ENCODE measurements at places on chromosomes 1 and 21.

DNA sequence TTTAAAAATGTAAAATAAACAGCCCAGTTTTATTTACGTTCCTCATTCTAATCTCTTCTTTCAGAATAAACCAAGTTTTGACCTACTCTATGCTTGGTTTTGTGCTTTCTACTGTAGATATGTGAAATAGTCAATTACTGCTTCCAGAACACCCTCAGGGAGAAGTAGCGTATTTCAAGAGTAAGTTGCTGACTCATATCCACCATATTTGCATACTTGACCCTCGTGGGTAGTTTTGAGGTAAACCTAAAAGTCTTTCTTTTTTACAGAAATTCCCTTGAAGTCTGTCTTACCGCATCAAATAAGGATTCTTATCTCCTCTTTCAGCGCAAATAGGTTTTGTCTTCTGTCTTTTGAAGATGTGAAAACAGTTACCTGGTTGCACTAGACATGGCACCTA lies 1.4 kb upstream of the OR2L3 start:
- no peak for DNase-seq

- DNase-seq: no peak
Observed at GRCh38 chr1:90957497-90957896, 64.3 kb downstream of the ZNF644 start.

DNA sequence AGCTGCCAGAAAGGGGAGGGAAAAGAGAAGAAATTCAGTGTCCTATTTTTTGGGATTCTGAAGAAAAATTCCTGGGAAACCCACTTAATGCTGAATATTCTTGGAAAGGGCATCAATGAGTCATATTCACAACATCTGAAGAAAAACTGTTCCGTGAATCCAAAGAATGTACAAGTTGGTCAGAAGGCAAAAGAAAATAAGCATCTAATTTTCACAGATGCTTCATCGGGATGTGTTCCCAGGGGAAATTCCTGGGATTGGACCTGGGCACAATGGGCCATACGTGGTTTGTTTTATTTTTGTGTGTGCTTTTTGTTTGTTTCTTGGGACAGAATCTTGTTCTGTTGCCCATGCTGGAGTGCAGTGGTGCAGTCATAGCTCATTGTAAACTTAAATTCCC lies 112.2 kb downstream of the MAP3K21 start:
- no peak for DNase-seq

- DNase-seq: peak; percentile 52
Observed at GRCh38 chr1:111275079-111275478, 15.6 kb upstream of the CHIA start.

GRCh38 chr1:25906644-25907300 lies 553 bp upstream of the STMN1 start:
- DNase-seq: peak; percentile 26

DNA sequence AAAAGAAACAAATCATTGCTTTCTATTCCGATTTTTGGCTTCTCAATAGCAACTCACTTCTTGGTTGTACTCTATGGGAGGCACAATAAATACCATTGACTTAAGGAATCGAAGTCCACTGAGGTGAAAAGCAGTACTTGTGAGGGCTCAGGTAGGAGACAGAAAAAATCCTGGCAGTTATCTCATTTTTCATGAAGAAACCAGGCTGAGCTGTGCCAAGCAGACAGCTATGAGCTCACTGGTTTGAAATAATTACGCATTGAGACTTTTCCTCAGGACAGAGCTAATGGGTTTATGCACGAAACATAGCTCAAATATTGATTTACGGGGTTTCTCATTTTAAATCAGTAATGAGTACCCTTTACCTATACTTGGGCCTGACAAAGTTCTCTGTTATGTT lies 18.5 kb downstream of the COLGALT2 start:
- DNase-seq: no peak

GRCh38 chr1:246602194-246602593 lies 35.9 kb downstream of the CNST start:
- DNase-seq: peak; percentile 17

DNA sequence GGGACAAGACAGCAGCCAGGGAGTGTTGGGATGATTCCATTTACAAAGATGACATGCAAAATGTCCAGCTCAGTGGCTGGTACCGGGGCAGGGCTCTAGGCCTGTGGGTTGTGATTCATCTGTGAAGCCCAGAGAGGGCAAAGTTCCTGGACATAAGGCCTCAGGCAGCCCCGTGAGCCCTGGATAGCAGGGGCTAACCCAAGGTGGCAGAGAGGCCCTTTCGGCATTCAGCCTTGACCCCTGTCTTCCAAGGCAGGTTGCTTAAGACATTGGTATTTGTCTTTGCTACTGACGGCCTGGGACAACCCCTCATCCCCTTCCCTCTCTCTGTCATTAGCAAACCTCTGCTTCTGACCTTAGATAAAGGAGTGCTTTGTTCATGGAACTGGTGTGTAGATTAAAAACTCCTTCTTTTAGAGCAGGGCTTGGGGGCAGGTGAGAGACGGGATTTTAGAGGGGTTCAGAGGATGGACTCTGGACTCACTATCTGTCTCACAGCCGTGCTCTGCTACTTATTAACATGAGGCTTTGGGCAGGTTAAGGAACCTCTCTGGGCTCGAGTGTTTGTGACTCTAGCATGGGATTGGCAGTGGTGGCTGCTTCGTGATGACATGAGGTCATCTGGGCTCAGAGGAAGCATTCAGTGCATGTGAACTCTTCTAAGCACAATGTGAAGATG lies 36.3 kb downstream of the TMEM51 start:
- DNase-seq: no peak

- no peak for DNase-seq
Observed at GRCh38 chr1:77824079-77824478, 44.6 kb downstream of the MIGA1 start.

DNA sequence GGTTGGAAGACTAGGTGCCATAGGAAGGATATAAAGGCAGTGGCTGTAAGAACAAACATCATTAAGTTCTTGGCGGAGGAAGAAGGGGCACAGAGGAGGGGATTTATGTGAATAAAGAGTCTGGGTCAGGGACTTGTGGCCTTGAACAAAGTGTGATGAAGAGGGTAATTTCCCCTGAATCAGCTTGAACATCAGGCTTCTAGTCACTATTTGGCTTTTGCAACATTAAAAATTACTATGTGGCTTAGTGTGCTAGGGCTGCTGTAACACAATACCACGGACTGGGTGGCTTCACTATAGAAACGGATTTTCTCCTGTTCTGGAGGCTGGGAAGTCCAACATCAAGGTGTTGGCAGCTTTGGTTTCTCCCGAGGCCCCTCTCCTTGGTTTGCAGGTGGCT lies 70.5 kb upstream of the CNIH3 start:
- DNase-seq: no peak

DNA sequence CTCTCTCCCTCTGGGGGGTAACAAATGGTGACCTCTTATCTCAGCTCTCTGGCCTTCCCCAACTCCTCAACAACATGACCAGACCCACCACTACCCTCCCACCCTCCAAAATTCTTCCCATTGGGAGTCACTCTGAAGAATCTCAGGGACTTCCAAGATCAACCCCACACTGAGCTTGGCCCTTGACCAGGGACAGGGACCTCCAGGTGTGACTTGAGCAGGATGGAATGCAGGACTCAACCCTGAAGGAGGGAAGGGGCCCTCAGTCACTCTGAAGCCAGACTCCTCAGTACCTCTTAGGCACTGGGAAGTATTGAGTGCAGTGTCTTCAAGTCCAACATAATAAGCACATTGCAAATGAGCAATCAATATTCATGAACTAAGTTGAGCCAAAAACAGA lies 1.9 kb downstream of the CASQ1 start:
- no peak for DNase-seq

DNA sequence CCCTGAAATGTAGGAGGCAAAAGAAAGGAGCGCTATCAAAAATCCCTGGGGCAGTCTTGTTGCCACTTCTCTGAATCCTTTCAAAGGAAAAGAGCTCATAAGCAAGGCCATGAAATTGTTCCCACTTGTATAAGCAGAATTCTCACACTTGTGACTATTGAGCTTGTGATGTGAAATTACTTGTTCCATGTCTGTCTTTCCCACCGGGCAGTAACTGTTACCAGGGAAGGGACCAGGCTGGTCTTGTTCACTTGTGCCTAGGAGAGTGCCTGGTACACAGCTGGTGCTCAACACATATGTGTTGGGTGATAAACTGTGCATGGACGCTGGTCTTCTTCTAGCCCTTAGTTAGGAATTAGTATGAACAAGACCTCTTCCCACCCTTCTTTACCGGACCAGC lies 150.6 kb downstream of the CDC7 start:
- DNase-seq: no peak

GRCh38 chr1:118902711-118903191 lies 85.4 kb downstream of the TBX15 start:
- no peak for DNase-seq

- DNase-seq: no peak
Observed at GRCh38 chr1:199083680-199084079, 444.8 kb downstream of the PTPRC start.

DNA sequence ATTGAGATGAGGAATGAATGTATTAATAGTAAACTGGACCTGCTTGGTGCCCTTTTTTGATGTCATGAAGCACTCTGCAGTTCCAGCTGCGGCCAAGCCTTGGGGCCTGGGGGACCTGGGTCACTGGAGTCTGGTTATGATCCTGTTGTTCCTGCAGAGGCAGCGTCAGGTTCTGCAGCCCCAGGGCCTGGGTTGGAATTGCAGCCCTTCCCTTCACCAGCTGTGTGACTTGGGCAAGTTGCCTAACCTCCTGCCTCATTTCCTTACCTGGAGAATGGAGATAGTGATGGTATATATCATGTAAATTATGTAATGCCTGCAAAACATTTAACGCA lies 9.1 kb upstream of the ATP5PO start:
- no peak for DNase-seq

- no peak for DNase-seq
Observed at GRCh38 chr21:44319407-44320065, 19.7 kb downstream of the CFAP410 start.

GRCh38 chr1:44256762-44257554 lies 43.7 kb downstream of the DMAP1 start:
- no peak for DNase-seq

DNA sequence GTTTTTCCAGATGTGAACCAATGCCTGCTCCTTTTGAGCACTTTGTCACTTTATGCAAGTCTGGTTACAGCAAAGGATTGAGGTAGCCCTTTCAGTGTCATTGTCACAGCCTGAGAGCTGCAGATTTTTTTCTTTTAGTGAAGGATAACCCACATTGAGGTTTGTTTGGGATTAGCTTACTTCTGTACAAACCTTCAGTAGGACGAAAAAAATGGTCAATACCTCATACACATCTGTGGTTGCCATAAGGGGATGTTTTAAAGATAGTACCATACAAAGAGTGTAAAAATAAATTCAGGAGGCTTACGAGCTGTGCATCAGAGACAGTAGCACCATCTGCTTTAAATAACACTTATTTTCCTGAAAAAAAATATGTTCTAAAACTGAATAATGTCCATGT lies 566.0 kb downstream of the AJAP1 start:
- no peak for DNase-seq

- DNase-seq: no peak
Observed at GRCh38 chr1:24027838-24028468, 47.8 kb upstream of the SRSF10 start.

All from stimulated activated naive CD8-positive, alpha-beta T cell treated with anti-CD3 and anti-CD28 coated beads, Interleukin-15, Interleukin-2, amounts not matched to agents 100 U/mL and 50 U/mL, for 24 hours (primary cell).